Smooth muscle cell of the brain vasculature (primary cell): ENCODE measurements at places on chromosomes 3 and 15.

DNA sequence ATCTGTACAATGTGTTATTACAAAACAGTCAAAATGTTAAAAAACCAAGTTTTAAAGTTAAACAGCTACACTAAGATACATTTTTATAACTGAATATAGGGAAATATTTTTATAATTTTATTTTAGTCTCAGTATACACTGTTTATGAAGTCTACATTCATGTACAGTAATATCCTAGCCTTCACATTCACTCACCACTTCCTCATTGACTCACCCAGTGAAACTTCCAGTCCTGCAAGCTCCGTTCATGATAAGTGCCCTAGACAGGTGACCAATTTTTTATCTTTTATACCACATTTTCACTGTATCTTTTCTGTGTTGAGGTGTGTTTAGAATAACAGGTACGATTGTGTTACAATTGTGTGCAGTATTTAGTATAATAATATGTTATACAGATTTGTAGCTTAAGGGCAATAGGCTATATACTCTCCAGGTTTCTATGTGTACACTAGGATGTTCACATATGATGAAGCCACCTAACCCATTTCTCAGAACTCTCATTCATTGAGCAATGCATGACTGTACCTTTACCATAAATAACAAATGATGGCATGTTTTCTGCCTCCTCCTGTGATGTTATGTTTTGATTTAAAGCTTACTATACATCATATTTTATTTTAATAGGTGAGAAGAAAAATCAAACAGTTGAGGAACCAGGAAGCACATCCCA lies 388.4 kb upstream of the NDN start:
- no peak for DNase-seq

GRCh38 chr3:129078510-129078909 lies 17.9 kb downstream of the GP9 start:
- DNase-seq, result no peak

- no peak for DNase-seq
These were observed 50.7 kb upstream of the FOXB1 start for GRCh38 chr15:59953392-59953883.

- DNase-seq, result no peak
These were observed 64.8 kb upstream of the SGO1 start for GRCh38 chr3:20250786-20251185.
